ENCODE measurements at places on chromosomes 6 and 20. TPM values are rescaled to one million over a fixed set of nuclear protein-coding genes. Genes with fewer than 3 reads are reported as not detected.

- DNase-seq = no peak
These were observed 33.5 kb upstream of the RAB23 start for GRCh38 chr6:57255451-57256169.

DNA sequence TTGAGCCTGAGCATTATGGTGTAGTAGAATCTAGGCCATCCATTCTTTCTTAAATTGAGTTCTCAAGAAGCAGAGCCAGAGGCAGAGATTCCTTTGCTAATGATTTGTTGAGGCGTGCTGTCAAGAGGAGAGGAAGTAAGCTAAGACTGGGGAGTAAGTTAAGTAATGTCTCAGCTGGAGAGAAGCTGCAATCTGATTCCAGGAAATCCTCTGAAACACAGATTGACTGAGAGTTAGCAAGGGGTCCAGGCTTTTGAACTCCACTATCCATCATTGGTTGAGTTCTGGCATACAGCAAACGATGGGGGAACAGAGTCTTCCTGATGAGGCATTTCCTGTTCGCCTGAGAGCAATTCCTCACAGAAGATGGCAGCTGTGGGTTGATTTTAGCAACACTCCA is 207.4 kb upstream of the RAB32 start:
- DNase-seq = no peak

DNA sequence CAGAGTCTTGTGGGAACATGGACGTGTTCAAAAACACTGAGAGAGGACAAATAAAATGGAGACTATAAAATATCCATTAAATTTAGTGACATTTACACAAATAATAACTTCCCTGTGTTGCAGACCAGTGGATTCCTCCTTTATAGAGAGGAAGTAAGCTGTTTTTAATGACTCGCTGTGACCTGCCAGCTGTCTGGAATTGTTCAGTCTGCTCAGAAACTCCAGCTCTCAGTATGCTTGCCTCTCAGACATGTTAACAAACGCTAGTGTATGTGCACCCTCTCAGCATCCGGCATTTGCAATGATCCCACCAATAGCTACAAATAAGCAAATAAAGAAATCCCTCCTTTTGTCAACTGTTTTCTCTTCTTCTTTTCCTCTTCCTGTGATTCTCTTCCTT is 158.0 kb upstream of the TCF21 start:
- no peak for DNase-seq

GRCh38 chr20:50821994-50822393 is 27.1 kb downstream of the BCAS4 start:
- DNase-seq = no peak

GRCh38 chr6:75657327-75657726 is 55.6 kb downstream of the SENP6 start:
- DNase-seq = no peak

DNA sequence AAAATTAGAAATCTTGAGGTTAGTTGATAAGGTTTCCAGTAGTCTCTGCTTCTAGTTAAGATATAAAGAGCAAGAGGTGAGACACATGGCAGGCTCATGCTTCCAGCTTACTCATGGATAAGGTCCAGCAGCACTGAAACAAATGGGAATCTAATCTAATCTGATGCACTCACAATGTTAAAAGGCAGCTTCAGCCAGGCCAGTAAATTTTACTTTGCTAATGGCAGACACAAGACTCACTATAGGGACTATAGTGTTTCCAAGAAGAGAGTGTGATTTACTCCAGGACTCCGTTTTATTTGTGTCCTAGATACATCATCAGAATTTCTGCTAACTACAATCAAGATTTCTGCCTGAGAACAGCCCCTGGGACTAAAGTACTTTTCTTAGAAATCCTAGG is 324.8 kb downstream of the SMOC2 start:
- DNase-seq = no peak

Gene C6orf141
- not detected for total RNA-seq
